Lower leg skin (tissue), 4 donors: ENCODE measurements at places on chromosomes 5 and 9. TPM values are rescaled to one million over a fixed set of nuclear protein-coding genes. Genes with fewer than 3 reads are reported as not detected.

GRCh38 chr5:96458176-96458575, 25.1 kb upstream of the PCSK1 start:
- no peak for DNase-seq

DNA sequence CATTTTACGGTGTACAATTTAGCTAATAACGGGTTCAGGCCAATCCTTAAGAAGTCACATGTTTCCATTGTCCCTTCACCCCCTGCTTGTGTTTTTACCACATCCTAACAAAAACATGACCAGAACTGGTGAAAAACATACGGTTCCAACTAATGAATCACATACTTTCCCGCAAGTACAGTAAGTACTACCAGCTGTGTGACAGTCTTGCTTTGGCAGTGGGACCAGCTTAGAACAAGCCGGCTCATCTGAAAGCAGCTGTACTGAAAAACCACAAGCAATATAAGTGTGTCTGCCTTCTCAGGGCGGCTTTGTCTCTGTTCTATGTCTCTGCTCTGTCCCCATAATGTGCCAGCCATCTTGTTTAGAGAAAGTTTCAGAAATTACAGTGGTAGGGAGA, 242.5 kb downstream of the BNC2 start:
- peak; percentile 57 for DNase-seq

- no peak for DNase-seq
Observed at GRCh38 chr5:115124741-115125140, 45.0 kb downstream of the TRIM36 start.

- no peak for DNase-seq
Observed at GRCh38 chr9:29865764-29866313, 2292.6 kb upstream of the C9orf72 start.

- DNase-seq: no peak
Observed at GRCh38 chr5:91328743-91329142, 54.4 kb downstream of the ARRDC3 start.

- no peak for DNase-seq
Observed at GRCh38 chr5:90386099-90386710, 23.4 kb downstream of the CETN3 start.

DNA sequence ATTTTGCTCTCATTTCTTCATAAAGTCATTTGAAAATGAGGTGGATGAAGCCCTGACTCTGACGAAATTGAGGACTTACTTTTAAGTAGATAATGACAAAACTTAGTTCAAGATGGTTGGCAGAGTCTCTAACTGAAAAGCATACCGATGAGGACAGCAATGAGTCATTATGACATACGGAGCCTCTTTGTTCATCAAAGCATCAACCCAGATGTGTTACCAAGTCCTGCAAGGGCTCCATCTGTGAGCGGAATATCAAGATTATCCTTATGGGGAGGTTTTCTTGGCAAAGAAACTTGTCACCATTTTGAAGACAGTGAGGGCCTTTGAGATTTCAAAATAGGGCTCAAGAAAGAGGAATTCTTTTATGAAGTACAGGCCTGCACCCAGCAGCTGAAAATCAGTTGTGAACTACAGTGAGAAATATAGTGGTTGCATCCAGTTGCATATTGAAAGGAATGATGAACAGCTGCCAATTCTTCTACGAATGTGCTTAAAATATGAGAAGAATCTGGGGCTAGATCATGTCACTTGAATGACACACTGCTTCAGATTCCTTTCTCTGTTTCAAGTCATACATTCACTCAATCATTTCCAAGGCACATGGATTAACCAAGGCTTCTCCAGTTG, 86.6 kb upstream of the SLC24A2 start:
- DNase-seq: no peak

DNA sequence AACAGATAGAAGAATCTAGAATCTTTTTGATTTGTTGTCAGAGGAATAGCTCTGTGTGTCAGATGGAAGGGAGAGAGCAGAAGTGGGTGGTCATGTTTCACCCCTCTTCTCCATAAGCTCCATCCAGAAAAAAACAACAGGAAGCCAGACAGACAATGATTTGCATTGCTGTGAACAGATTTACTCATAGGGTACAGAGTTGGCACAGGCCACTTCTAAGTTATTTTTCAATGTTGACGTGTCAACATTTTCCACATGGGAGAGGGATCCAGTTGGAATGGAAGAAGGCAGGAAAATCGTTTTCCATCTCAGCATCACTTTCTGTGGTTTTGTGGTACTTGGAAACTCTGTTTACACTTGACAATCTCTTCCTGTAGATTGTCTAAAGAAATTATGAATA, 86.7 kb downstream of the INSYN2B start:
- DNase-seq: no peak

- DNase-seq: no peak
Observed at GRCh38 chr5:132421462-132421861, 52.0 kb downstream of the SLC22A5 start.

DNA sequence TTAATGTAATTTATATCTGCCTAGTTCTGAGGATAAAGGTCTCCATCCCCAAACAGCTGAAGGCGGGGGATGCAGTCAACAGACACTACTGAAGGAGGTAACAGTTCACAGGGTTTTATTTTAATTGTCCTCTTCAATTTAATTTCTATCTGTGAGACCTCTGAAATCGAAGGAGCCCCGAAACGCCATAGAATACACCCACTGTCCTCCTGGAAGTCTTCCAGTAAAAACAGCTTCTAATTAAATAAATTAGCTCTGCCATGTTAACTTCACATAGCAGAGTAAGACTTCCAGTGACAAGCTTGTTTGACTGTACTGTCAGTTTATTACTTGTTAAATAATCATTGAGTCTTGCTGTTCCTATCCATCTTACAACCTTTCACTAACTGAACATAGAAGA, 193.5 kb downstream of the SEC61B start:
- DNase-seq: no peak

DNA sequence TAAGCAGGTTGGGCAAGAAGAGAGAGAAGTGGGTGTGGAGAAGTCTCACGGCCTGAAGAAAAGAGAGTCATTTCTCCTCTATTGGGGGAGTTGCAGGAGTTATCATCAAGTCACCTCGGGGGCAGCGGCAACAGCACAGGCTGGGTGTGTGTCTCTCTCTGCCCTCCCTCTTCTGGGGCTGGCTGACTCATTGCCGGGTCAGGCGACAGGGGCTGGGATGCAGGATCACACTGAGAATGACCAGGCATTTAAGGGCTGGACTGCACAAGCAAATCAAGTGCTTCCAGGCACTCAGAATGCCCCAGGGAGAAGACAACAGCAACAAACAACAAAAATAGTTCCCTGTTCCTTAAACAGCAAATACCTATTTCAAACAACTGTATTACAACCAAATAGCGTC, 6.3 kb upstream of the EQTN start:
- DNase-seq: peak; percentile 40

DNA sequence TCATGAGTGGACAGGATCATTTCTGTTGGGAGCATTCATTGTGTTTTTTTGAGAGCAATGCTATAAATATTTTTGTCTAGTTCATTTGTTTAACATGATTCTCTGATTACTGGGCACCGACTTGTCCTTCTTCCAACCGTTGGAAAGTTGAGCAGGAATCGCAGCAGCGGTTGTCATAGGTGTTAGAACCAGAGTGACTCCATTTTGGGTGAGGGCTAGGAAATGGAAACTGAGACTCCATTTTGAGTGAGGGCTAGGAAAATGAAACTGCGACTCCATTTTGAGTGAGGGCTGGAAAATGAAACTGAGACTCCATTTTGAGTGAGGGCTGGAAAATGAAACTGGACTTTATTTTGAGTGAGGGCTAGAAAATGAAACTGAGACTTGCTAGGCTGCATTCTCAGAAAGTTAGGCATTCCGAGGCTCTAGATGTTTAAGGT, 100.6 kb downstream of the ICE1 start:
- DNase-seq: no peak

GRCh38 chr5:177107159-177107558, 20.4 kb downstream of the FGFR4 start:
- no peak for DNase-seq

DNA sequence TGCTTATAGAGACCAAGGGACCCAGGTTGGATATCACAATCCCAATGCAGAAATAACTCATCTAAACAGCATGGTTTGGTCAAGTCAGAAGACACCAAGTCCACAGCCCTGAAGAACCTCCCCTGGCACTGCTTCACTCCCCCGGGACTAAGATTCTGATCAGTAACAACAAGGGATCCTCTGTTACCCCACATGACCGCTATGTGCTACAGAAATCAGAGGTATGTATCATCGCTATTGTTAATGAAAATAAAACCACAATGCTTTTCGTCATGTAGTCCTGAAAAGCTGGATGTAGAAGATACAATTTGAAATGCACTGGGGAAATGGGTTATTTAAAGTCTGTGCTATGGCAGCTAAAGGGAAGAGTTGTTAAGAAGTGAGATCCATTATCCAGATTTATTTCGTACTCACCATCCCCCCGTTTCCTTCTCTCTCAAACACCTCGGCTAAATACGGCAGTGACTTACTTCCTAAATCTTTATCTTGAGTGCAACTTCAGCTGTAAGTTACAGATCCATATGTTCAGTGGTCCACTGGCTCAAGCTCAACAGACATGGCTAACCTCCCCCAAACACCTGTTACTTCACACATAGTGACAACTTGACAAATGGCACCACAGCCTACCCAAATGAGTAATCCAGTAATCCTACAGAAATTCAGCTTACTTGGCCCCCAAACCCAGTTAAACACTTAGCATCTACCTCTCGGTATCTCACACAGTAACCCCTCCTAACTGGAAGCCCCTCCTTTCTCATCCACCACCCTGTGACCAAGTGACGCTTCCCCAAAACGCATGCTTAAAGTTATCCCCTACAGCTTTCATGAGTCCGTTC, 129.2 kb downstream of the MYO10 start:
- no peak for DNase-seq

GRCh38 chr5:115398719-115399118, 102.3 kb upstream of the CCDC112 start:
- DNase-seq: no peak

GRCh38 chr5:43305948-43306565, 7.2 kb downstream of the HMGCS1 start:
- DNase-seq: no peak

GRCh38 chr5:146051678-146052077, 53.7 kb downstream of the PLAC8L1 start:
- no peak for DNase-seq

- DNase-seq: no peak
Observed at GRCh38 chr9:13990331-13990730, 323.6 kb downstream of the NFIB start.

The SLC45A2 gene
- 0.80 TPM for total RNA-seq

The ANKRD18A gene
- total RNA-seq: 72.3 TPM

The EQTN gene
- 0.42 TPM for total RNA-seq

The SLC25A46 gene
- 44.7 TPM for total RNA-seq

The CDH6 gene
- 1.0 TPM for total RNA-seq

The MRPS27 gene
- total RNA-seq: 55.0 TPM

The DAB2IP gene
- total RNA-seq: 68.0 TPM

The PCDHB16 gene
- total RNA-seq: 2.6 TPM

The NOP16 gene
- 22.5 TPM for total RNA-seq

The FAM219A gene
- 13.9 TPM for total RNA-seq

The SNAPC3 gene
- 20.2 TPM for total RNA-seq
